ENCODE measurements at places on chromosomes 1 and 21. TPM values are rescaled to one million over a fixed set of nuclear protein-coding genes. Genes with fewer than 3 reads are reported as not detected.
A peak's percentile ranks its signal among the peaks of the same experiment; 100 is the strongest.

GRCh38 chr1:31753707-31754349, 10.3 kb downstream of the ADGRB2 start:
- no peaks in the 10 kb centered on the region for H3K4me1 ChIP-seq
- peak; percentile 85 for DNase-seq
- no peaks in the 10 kb centered on the region for H3K36me3 ChIP-seq

- H3K27me3 ChIP-seq, result no peaks in the 10 kb centered on the region
- H3K4me3 ChIP-seq, result no peak overlapping the region
- no peak for DNase-seq
Observed at GRCh38 chr1:60540141-60540540, 466.6 kb upstream of the C1orf87 start.

The PCSK9 gene
- 0.13 TPM for total RNA-seq

DNA sequence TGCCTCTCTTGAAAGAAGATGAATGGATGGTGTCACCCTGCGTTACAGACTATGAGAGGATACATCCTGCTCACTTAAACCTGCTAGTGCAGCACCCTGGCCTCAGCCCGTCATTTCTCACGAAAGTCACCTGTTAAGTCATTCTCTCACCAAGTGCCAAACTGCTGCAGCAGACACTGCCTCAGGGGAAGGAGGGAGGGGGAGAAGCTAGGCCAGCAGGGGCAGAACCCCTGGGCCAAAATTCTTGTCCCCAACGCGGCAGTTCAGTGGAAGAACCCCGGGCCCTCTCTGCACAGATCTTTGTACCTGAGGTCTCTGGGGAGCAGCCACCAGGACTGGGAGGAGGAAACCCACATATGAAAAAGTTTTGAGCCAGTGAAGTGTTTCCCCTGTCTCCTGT, 37.6 kb downstream of the SYT6 start:
- no peaks in the 10 kb centered on the region for H3K4me1 ChIP-seq
- H3K27ac ChIP-seq, result no peak overlapping the region
- no peak for DNase-seq
- no peak overlapping the region for H3K4me3 ChIP-seq
- no peaks in the 10 kb centered on the region for H3K27me3 ChIP-seq
- H3K36me3 ChIP-seq, result no peaks in the 10 kb centered on the region

The KLHDC8A gene
- total RNA-seq, result 1.2 TPM

The SPRR4 gene
- total RNA-seq, result not detected

DNA sequence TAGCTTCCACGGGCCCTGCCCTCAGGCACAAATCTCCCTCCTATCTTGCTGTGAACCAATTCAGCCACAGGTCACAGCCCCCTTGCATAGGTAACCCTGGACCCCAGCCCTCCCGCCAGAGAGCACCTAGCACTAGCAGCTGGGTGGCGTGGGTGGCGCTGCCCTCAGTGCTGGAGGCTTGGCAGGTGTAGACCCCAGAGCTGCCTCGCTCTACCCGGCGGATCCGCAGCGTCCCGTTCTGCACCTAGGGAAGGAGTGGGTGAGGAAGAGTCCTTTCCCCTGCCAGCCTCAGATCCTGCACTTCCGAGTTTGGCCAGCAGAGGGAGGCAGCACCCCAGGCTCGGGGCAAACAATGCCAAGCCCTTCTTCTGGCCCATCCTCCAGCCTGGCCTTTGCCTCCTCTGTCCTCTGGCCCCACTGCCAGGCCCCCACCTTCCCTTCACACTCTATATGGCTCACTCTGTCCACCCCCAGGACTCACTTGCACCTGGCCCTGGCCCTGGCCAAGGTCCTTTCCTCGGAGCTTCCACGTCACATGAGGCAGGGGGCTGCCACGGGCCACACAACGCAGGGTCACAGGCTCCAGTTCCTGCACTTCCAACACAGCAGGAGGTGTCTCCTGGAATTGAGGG, 9.0 kb downstream of the IGSF9 start:
- H3K36me3 ChIP-seq, result no peaks in the 10 kb centered on the region
- no peaks in the 10 kb centered on the region for H3K27me3 ChIP-seq
- no peaks in the 10 kb centered on the region for H3K4me1 ChIP-seq

GRCh38 chr1:203031467-203031866, 5.2 kb downstream of the PPFIA4 start:
- H3K36me3 ChIP-seq, result no peaks in the 10 kb centered on the region
- no peak overlapping the region for H3K27ac ChIP-seq
- no peak overlapping the region for H3K4me3 ChIP-seq
- DNase-seq, result no peak

- no peak for DNase-seq
- H3K4me1 ChIP-seq, result no peaks in the 10 kb centered on the region
- no peak overlapping the region for H3K4me3 ChIP-seq
- no peaks in the 10 kb centered on the region for H3K27me3 ChIP-seq
Observed at GRCh38 chr1:57910782-57911181, 486.9 kb upstream of the DAB1 start.

The LRRC47 gene
- total RNA-seq, result 38.8 TPM

DNA sequence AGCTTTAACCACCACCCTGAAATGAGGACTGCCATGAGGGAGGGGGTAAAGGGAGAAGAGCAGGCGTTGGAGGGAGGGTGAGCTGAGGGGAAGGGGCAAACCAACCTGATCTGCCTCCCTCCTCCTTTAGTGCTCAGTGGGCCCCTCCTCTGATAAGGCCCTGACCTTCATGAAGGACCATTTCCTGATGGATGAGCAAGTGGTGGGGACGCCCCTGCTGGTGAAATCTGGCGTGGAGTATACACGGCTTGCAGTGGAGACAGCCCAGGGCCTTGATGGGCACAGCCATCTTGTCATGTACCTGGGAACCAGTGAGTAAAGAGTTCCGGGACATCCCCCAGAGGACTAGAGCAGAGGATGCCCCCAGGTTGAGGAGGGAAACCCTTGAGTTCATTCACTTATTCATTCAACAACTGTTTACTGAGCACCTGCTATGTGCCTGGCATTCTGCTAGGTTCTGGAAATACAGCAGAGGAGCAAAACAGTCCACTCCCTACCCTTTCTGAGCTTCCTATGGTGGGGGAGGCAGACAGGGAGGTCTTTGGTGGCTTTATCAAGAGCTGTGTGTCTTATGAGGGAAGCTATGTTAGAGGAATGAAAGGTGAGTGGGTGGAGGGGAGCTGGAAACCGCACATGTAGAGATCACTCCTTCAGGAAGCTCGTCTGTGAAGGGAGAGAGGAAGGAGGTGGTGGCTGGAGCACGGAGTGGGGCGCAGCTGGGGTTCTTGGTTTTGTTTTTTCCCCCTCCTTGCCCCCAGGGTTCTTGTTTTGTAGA, 19.5 kb downstream of the SEMA4A start:
- no peaks in the 10 kb centered on the region for H3K27me3 ChIP-seq
- H3K4me1 ChIP-seq, result no peaks in the 10 kb centered on the region
- no peaks in the 10 kb centered on the region for H3K36me3 ChIP-seq
- no peak overlapping the region for H3K4me3 ChIP-seq
- no peak for DNase-seq

DNA sequence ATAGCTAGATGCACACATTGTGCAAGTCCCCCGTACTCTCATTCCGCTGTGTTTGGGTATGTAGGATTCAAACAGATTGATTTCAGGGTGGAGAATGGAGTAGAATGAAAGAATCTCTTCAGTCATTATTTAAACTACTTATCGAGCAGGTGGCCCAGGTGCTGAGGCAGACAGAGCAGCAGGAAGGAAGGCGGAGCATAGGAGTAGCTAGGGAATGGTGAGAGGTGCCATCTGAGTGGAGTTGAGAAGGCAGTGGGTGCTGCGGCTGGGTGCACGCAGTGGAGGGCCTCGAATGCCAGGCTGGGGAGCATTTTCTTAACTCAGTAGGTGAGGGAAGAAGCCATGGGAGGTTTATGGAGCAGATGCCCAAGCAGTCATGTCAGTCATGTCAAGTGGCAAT, 45.2 kb upstream of the CD101 start:
- H3K4me3 ChIP-seq, result no peak overlapping the region
- H3K27me3 ChIP-seq, result no peaks in the 10 kb centered on the region
- no peak for DNase-seq

The ESPN gene
- 0.84 TPM for total RNA-seq

GRCh38 chr1:78301141-78301540, 189.6 kb upstream of the PTGFR start:
- no peak overlapping the region for H3K4me3 ChIP-seq
- H3K4me1 ChIP-seq, result no peaks in the 10 kb centered on the region
- no peak for DNase-seq
- H3K27me3 ChIP-seq, result no peaks in the 10 kb centered on the region
- no peaks in the 10 kb centered on the region for H3K36me3 ChIP-seq

- no peaks in the 10 kb centered on the region for H3K36me3 ChIP-seq
- no peak overlapping the region for H3K27ac ChIP-seq
- H3K4me1 ChIP-seq, result no peaks in the 10 kb centered on the region
- no peak for DNase-seq
Observed at GRCh38 chr1:214688891-214689290, 85.9 kb downstream of the CENPF start.

The RPE65 gene
- not detected for total RNA-seq

GRCh38 chr1:100034470-100034869, 64.7 kb downstream of the SLC35A3 start:
- H3K27ac ChIP-seq, result no peak overlapping the region
- DNase-seq, result no peak
- no peak overlapping the region for H3K4me3 ChIP-seq
- no peaks in the 10 kb centered on the region for H3K4me1 ChIP-seq
- H3K27me3 ChIP-seq, result no peaks in the 10 kb centered on the region

The TTC24 gene
- total RNA-seq, result not detected

The PGLYRP3 gene
- not detected for total RNA-seq

The MAEL gene
- total RNA-seq, result not detected

GRCh38 chr21:45826676-45827301, 154.8 kb upstream of the COL6A1 start:
- H3K27me3 ChIP-seq, result no peaks in the 10 kb centered on the region
- H3K4me3 ChIP-seq, result no peak overlapping the region
- no peaks in the 10 kb centered on the region for H3K36me3 ChIP-seq
- H3K4me1 ChIP-seq, result no peaks in the 10 kb centered on the region
- H3K27ac ChIP-seq, result no peak overlapping the region

- no peaks in the 10 kb centered on the region for H3K36me3 ChIP-seq
- H3K4me3 ChIP-seq, result no peak overlapping the region
- H3K27ac ChIP-seq, result no peak overlapping the region
- no peaks in the 10 kb centered on the region for H3K4me1 ChIP-seq
- DNase-seq, result no peak
Observed at GRCh38 chr1:205936846-205937586, 6.2 kb downstream of the SLC26A9 start.

DNA sequence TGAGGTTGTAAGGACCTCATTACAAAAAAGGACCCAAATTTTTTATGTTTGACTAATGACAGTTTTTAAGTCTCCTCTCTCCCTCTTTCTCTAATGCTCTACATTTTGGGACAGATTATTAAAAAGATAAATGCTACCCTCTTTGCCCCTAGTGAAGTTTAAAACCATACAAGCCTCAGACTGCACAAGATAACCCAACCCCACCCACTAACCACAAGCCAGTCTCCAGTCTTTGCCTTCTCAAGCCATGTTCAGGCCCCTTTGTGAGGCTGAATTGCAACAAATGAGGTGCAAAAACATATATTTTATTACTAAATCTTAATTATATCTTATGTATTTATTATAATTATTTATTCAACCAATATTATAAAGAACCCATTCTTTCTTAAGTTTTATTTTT, 597.2 kb upstream of the BRINP3 start:
- H3K36me3 ChIP-seq, result no peaks in the 10 kb centered on the region
- no peaks in the 10 kb centered on the region for H3K4me1 ChIP-seq
- H3K27me3 ChIP-seq, result no peaks in the 10 kb centered on the region
- no peak overlapping the region for H3K27ac ChIP-seq
- no peak for DNase-seq

DNA sequence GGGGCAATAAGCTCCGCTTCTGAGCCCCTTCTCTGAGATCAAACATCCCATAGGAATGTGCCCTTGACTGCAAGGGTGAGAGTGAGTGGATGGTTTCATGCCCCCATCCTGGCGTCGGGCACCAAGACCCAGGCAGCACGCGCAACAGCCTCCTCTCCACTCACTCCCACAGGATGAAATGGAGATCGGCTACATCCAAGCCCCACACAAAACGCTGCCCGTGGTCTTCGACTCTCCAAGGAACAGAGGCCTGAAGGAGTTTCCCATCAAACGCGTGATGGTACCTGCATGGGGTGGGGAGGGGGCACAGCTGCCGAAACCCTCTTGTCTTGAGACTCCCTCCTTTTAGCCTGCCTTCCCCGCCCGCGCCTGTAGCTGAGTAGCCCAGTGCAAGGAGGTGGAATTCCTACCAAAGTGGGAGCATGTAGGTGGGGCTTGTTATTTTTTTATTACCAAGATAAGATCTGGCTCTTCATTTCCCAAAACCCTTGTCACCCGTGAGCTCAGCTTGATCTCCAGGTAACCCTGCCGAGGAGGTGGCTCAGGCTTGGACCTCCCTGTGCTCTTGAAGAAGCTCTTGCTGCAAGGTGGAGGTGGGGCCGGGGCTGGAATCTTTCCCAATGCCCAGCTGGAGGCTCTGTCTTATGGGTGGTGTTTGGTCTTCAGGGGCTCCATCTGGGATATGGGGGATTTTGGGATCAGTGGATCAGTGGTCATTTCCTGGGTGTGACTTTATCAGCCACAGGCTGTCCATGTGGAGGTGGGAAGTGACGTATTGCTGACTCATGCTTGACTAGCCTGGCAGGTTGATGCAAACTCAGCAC, 24.0 kb upstream of the PADI6 start:
- no peak overlapping the region for H3K4me3 ChIP-seq
- no peaks in the 10 kb centered on the region for H3K4me1 ChIP-seq
- H3K27ac ChIP-seq, result no peak overlapping the region
- H3K27me3 ChIP-seq, result no peaks in the 10 kb centered on the region

The GFI1 gene
- 1.9 TPM for total RNA-seq

DNA sequence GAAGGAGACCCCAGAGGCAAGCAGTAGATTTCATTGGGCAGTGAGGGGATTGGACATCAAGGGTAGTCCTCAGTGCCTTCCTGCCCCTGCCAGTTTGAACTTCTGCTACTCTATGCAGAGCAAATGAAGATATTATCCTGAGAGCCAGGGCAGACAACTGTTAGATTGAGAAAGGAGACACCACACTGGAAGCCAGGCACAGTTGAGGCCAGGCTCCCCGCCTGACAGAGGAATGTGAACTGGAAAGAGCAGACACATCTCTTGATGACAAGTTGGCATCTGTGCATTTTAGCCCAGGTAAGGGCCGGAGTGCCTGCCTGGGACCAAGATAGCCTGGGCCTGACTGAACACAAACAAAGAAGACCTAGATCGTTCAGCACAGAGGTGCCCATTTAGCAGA, 16.0 kb downstream of the SH3BGR start:
- peaks cover 2% of the 10 kb centered on the region for H3K36me3 ChIP-seq
- no peak overlapping the region for H3K4me3 ChIP-seq
- no peaks in the 10 kb centered on the region for H3K27me3 ChIP-seq
- H3K4me1 ChIP-seq, result no peaks in the 10 kb centered on the region
- H3K27ac ChIP-seq, result no peak overlapping the region
- DNase-seq, result no peak

The TMIGD3 gene
- total RNA-seq, result 4.0 TPM
